ENCODE measurements at places on chromosomes 13 and 19.

GRCh38 chr13:106887686-106888085 lies 319.7 kb upstream of the ARGLU1 start:
- no peak for DNase-seq

DNA sequence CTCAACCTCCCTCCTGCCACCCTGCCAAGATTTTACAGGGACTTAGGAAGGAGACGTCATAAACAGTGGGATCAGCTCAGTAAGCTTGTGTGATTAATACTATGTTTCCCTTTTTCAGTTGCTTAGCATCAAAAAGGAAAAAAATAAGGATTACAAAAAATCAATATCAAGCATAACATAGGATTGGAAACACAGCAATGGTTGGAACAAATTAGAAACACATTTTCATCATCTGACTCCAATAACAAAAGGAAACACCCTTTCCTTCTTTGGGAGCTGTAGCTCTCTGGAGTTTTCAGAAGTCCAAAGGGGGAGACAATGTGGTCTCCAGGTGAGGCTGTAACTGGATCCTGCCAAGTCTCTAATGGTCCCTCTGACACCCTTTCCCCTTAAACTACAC lies 233.4 kb downstream of the B3GLCT start:
- no peak for DNase-seq

- DNase-seq, result no peak
Observed at GRCh38 chr13:47934371-47934770, 66.7 kb downstream of the SUCLA2 start.

GRCh38 chr19:32173836-32174235 lies 171.6 kb upstream of the ZNF507 start:
- no peak for DNase-seq

DNA sequence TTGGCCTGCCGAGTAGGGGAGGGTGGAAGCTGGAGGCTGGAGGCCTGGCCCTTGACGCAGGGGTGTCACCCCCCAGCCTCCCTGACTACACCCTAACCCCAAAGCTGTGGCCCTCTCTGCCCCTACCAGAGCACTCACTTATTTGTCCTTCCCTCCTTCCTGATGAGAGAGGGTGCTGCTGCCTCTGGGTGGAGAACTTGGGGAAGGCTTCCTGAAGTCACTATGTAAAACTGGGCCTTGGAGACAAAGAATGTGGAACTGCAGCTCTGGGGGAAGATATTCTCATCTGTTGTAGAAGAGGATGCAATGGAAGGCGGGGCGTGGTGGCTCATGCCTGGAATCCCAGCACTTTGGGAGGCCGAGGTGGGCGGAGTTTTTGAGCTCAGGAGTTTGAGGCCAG lies 485.2 kb downstream of the ZNF536 start:
- no peak for DNase-seq

DNA sequence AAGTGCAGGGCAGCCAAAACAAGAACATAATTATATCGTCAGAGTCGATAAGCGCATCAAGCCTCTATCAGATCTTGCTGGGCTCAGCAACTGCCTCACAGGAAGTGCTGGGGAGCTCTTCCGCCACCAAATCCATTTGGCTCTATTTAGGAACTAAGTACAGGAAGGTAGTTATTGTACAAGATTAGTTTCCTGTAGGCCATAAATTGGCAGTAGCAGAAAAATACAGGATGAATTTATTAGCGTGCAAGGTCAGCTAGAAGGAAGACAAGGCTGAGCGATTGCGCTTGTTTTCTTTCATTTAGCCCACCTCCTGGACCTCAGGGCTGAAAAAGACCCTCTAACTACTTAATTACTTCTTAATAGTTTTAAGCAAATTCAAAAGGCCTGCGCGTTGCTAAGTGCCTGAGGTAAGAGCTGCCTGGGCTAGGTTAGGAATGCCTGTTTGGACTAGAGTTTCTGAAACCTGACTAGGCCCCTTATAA lies 118.5 kb downstream of the IRS2 start:
- DNase-seq, result no peak

DNA sequence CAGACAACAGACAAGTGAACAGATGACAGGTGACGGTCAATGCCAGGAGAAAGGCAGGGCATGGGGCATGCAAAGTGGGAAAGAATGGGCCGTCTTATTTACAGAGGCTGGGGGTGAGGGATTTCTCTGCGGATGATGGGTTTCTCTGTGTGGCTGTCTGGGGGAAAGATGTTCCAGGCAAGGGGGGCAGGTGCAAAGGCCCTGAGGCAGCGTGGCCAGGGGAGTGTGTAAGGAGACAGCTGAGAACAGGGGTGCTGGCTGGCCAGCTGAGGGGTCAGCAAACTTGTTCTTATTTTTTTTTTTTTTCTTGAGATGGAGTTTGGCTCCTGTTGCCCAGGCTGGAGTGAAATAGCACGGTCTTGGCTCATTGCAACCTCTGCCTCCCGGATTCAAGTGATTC lies 21.8 kb upstream of the RANBP3 start:
- no peak for DNase-seq

DNA sequence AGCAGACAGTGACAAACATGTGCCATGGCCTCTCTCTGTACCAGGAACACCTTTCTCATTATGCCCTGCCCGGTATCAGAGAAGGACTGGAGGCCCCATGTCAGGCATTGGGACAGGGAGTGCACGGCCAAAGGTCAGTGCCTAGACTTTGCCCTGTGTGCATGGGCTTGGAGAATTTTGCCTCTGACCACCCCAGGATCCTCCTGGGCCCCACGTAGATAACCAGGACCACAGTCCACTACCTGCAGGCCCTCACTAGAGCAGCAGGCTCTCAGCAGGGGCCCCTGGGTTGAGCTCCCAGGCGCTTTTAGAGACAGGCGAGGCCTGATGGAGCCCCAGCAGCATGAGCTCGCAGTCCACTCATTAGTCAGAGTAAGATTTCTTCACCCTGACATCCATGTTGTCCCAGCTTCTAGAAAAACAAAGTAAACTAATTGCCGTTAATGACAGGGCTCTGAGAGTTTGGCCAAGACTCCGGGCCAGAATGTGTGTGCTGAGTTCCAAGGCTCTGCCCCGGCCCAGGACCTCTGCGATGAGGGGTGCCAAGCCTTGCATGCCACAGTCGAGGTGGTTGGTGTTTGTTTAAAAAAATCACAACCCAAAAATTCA lies 42.7 kb downstream of the CAPN12 start:
- DNase-seq, result no peak

GRCh38 chr19:9406798-9407352 lies 28.5 kb downstream of the ZNF266 start:
- DNase-seq, result peak; percentile 17

- DNase-seq, result peak; percentile 21
Observed at GRCh38 chr19:7883796-7884570, 4.3 kb upstream of the LRRC8E start.

- no peak for DNase-seq
Observed at GRCh38 chr13:30607908-30608307, 9.8 kb upstream of the USPL1 start.

DNA sequence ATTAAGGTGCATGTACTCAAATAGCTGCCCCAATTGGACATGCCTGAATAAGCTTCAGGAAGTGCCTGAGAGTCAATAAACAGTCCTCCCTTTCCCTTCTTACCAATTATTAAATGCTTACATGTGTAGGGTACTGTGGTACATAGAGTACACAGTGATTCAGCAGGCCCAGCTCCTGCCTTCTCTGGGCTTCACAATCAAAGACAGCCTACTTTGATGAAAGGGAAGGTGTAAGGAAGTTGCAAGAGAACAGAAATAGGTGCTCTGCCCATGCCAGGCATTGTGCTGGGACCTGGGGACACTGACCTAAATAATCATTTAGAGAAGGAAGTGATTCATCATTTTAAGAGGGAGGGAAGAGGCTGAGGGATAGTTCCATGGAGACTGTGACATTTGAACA lies 17.2 kb downstream of the FRY start:
- DNase-seq, result no peak

- no peak for DNase-seq
Observed at GRCh38 chr19:56124578-56124977, 3.5 kb upstream of the ZNF787 start.

GRCh38 chr19:45847663-45848062 lies 15.3 kb downstream of the SYMPK start:
- DNase-seq, result no peak

- no peak for DNase-seq
Observed at GRCh38 chr13:97015661-97016350, 21.5 kb upstream of the OXGR1 start.

DNA sequence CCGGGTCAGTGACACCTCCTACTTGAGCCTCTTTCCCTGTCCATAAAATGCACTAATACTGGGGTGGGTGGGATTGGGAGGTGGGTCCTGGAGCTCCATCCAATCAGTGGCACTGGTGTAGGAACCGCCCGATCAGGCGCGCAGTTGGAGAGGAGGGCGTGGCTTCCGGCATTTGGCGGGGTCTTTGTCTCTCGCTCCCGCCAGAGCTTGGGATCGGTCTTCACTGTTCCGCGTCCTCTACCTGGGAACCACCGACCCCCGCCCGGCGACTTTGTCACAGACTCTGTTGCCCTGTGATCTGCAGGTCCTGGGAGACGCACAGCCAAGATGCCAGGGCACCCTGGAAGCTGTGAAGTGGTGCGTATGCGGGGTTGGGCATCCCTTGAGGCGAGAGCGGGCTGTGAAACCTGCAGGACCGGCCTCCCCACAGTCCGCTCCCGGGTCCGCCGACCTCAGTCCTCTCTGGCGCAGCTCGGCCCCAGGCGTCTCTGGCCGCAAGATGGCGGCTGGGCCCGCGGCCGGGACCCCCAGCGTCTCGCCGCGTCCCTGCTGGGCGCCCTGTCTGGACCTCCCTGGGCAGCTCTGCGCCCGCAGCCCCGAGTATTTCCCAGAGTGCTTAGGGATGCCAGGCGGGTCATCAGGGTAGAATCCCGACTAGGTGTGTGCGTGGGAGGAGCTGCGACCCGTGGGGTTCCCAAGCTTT lies 41.6 kb upstream of the ZNF730 start:
- peak; percentile 54 for DNase-seq

DNA sequence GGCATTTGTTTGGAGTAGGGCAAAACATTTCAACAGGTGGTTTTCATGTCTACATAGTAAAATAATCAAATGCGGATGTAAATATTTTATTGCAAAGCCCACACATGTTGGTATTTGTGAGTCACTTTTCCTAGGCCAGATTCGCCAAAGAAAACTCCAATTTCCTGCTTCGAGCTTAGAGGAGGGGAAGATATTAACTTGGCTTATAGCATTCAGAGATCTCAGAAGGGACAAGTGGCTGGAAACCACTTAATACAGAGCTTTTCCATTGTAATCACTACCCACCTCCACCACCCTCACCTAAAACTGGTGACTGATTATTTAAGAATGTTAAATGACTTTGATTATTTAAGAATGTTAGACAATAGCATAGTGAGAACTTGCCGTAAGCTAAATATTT lies 530.6 kb upstream of the SPRY2 start:
- DNase-seq, result peak; percentile 56

DNA sequence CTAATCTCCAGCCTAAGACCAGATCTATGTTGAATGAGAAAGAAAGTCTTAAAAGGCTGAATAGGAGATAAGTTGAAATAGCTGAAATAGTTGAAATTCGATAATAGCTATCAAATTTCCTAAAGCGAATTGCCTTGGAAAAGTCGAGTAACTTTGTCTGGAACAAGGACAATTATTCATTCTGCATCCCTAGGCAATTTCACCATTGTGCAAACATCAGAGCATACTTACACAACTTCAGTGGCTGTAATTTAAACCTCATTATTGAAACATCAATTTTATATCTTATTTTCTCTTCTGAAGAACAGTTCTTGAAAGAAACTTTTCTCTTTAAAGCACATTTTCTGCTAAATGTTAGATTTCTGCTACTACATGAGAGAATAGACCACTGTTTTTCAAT lies 13.6 kb downstream of the TNFSF13B start:
- DNase-seq, result no peak

- no peak for DNase-seq
Observed at GRCh38 chr19:46921071-46921470, 60.3 kb downstream of the ARHGAP35 start.

DNA sequence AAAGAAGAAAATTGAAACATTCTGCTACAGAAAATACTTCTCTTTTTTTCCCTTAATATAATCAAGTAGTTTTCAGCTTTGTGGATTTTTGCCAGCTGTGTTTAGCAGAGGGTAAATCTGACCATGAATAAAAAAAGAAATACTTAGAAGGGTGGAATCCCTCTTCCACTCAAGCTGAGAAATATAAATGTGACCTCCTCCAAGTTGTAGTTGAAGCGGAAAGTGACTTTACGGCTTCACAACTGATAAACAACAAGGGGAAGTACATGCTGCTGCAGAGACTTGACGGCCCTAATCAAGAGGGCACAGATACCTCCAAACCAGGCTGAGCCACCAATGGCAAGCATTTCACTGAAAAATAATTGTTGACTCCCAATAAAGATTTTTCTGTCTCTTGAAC lies 785.0 kb downstream of the SLITRK5 start:
- no peak for DNase-seq

- DNase-seq, result no peak
Observed at GRCh38 chr19:43718627-43719377, 2.9 kb downstream of the IRGC start.

DNA sequence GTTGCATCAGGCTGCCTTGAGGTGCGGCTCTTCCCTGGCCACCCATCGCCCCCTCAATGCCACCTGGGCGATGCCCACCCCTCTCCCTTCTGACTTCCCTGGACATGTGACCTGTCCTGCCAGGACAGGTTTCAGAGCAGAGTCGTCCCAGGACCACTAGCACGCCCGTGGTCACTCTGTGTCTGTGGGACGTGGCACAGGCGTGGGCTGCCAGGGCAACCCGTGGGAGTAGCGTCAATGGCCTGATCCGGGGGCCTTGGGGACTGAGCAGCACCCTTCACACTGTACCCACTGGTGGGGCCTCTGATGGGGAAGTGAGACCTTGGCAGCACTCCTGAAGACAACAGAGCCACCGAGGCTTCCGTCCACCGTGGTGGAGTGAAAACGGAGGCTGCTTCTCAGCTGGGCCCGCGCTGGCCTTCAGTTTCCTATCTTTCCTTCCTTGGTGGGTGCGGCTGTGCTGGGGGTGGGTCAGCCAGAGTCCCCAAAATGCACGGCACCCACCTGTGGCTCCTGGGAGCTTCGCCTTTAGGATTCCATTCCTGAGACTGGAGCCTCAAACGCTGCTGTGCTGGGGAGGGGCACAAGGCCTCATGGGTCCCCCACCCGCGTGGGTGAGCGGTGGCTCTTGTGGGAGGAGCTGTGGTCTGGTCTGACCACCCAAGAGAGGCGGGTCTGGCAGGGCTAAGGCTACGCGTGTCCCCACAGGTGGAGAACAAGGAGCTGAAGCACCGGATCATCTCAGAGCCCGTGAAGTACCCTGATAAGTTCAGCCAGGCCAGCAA lies 26.7 kb upstream of the TMEM255B start:
- no peak for DNase-seq

GRCh38 chr19:52961981-52962380 lies 700 bp downstream of the ZNF816 start:
- DNase-seq, result no peak
